ENCODE measurements at places on chromosomes 7 and 10.
A peak's percentile ranks its signal among the peaks of the same experiment; 100 is the strongest.

- DNase-seq: no peak
Measured at GRCh38 chr7:7131273-7131672, 51.1 kb upstream of the C1GALT1 start.

- no peak for DNase-seq
Measured at GRCh38 chr10:7593905-7594304, 72.9 kb downstream of the ITIH5 start.

DNA sequence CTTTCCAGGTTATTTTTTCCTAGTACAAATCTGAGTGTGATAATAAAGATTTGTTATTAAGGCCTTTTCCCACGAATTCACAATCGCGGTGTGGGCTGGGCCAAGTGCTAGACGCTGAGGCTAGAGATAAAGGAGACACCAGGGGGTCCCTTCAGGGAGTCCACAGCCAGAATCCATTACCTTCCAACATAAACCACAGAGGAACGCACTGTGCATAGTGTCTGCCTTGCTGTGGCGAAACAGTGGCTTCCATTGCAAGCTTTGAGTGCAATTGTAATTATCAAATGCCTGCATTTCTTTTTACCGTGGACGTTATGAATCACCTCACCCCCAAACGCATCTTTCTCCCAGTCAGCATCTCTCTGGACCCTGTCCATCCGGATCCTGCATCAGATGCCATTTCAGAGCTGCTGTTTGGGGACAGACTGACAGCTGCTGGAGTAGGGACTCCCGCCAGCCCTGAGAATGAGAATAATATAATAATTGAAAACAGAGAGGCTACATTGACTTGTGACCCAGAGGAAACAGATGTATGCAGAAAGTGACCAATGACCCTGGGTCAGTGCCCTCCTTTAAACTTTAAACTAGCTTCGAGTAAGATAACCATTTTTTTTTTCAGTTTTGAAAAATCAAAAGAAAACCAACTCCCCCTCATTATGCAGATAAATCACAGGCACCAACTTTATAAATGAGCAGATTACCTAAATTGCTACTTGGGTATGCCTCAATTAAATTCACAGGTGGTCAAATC lies 456.2 kb upstream of the NRP1 start:
- peak; percentile 48 for DNase-seq

DNA sequence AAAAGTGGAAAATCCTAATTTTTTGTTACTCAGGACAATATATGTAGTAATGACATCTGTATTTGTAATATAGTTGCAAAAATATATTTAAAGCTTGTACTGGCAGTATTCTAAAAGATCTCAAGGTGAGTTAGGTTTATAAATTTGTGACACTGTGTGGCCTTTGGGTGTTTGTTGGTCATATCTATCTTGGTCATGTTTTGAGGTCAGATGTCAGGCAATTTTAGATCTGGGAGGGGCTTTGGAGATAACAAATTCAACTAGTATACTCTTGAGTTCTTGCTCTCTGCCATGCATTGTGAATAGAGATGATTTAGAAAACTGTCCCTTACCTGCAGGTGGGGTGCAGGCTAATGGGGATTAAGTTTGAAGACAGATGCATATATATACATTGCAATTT lies 3.1 kb downstream of the TBC1D12 start:
- no peak for DNase-seq

DNA sequence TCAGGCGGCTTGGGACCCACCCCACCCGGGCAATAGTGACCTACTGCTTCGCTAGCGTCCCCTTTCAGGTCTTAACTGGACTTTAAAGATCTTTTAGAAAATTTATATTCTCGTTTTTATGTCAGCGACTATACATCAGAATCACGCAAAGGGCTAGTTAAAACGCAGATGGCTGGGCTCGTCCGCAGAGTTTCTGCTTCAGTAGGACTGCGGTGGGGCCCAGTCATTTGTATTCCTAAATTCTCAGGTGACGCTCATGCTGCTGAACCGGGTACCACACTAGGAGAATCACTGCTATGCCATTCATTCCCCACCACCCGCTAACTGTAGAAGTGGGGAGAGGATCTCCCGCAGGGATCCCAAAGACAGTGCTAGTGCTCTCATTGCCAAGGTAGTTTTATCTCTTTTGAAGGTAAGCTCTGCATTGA lies 12.0 kb upstream of the SP8 start:
- DNase-seq: no peak

Measured in spinal cord (tissue), 10 donors.